ENCODE measurements at places on chromosomes 5 and 9. TPM values are rescaled to one million over a fixed set of nuclear protein-coding genes. Genes with fewer than 3 reads are reported as not detected.
A peak's percentile ranks its signal among the peaks of the same experiment; 100 is the strongest.

DNA sequence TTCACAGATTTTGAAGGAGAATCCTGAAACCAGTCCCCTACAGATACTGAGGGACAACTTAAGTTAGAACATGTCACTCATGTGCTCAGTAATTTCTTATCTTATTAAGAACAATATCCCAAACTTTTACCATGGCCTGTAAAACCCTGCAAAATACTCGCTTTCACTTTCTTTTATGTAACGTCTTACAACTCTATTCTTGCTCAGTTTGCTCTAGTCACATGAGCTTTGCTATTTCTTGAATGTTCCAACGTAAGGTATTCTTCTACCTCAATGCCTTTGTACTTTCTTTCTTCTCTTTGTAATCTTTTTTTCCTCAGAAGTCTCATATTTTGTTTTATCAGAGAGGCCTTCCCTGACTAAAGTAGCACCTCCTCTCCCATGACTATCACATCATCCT, 14.1 kb downstream of the TMEM38B start:
- no peak overlapping the region for H3K27ac ChIP-seq
- DNase-seq = no peak
- H3K36me3 ChIP-seq = no peaks in the 10 kb centered on the region

GRCh38 chr5:73295921-73296320, 122.9 kb downstream of the TMEM174 start:
- H3K27me3 ChIP-seq = peaks cover 19% of the 10 kb centered on the region
- DNase-seq = no peak
- no peaks in the 10 kb centered on the region for H3K36me3 ChIP-seq
- H3K4me3 ChIP-seq = no peak overlapping the region
- H3K4me1 ChIP-seq = no peaks in the 10 kb centered on the region
- H3K27ac ChIP-seq = no peak overlapping the region

GRCh38 chr9:33227008-33227398, 13.0 kb upstream of the SPINK4 start:
- no peak for DNase-seq
- no peak overlapping the region for H3K4me3 ChIP-seq
- H3K4me1 ChIP-seq = no peaks in the 10 kb centered on the region
- no peak overlapping the region for H3K27ac ChIP-seq
- H3K27me3 ChIP-seq = no peaks in the 10 kb centered on the region

- H3K4me1 ChIP-seq = no peaks in the 10 kb centered on the region
- no peak overlapping the region for H3K27ac ChIP-seq
Observed at GRCh38 chr5:6449465-6450158, 953 bp downstream of the UBE2QL1 start.

DNA sequence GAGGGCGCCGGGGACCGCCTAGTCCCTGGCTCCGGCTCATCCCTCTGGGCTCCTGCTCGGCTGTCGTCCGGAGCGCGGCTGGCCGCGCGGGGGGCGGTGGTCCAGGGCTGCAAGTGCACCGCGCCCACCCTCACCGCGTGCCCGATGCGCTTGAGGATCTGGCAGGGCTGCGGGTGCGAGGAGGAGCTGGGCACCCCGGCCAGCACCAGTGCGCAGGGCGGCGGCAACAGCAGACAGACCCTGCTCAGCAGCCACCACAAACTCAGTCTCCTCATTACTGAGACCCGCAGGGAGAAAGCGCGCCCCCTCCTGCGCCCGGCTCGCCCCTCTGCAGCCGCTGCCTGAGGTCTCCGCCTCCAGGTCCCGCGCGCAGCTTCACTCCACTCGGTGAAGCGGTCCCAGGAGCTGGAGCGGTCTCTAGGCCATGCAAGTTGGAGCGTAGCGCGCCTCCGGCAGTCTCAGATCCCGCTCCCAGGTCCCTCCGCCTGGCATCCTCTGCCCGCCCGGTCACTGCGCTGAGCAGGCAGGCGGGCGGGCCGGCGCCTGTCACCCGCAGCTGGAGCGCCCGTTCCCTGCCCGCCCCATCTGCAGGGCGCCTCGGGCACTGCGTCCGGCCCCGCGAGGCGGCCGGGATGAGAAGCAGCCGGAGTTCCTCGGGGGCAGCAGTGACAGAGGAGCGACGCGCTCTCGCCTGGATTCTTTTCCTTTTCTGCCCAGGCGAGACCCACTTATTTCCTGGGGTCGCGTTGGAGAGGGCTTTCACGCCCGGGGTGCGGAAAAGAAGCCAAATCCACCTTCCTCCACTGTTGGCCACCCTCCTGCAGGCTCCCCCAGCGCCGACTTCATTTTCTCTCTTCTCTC, 512 bp downstream of the GRIN3A start:
- DNase-seq = peak; percentile 60
- no peak overlapping the region for H3K27ac ChIP-seq
- H3K4me3 ChIP-seq = peak overlapping the region; percentile 61
- H3K4me1 ChIP-seq = peaks cover 7% of the 10 kb centered on the region

DNA sequence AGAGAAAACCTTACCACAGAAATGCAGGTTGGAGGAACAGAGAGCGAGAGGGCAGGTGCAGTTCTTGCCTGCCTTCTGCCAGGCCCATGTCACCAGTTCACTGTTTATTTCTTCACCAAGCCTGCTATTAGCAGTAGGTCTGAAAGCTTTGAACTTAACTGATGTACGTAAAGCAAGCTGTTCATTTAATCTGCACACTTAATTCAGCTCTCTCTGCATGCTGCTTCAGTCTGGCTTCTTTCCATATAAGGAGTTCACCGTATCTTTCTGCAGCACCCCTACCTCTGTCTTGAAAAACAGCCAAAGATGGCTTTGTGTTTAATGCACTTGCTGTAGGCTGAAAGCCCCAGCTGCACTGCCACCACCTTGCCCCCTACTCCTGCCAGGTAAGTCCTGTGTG, 205.1 kb downstream of the RAB3C start:
- H3K27ac ChIP-seq = no peak overlapping the region
- no peak for DNase-seq
- no peaks in the 10 kb centered on the region for H3K36me3 ChIP-seq
- no peaks in the 10 kb centered on the region for H3K4me1 ChIP-seq
- H3K27me3 ChIP-seq = no peaks in the 10 kb centered on the region

DNA sequence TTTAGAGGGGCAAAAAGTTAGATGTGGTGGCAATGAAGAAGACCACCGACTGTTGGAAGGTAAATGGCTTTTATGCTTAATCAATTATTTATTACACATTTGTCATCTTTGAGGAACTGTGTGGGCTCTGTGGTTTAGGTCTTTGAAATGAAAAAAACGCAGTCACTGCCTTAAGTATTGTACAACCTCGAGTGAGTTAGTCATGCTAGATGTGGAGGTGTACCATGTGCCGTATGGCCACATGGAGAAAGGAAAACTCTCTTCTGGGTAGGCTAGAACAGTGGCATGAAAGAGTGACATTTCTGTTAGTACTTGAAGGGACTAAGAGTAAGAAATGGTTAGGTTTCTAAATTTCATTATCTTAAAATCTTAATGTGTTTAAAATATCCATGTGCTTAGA, 166.1 kb downstream of the HACD4 start:
- no peaks in the 10 kb centered on the region for H3K36me3 ChIP-seq
- H3K27ac ChIP-seq = no peak overlapping the region
- H3K27me3 ChIP-seq = no peaks in the 10 kb centered on the region
- no peak overlapping the region for H3K4me3 ChIP-seq

GRCh38 chr9:134396258-134396742, 70.0 kb downstream of the RXRA start:
- peaks cover 57% of the 10 kb centered on the region for H3K4me1 ChIP-seq
- DNase-seq = peak; percentile 69
- peak overlapping the region; percentile 49 for H3K27ac ChIP-seq

GRCh38 chr5:117779171-117779570, 1204.5 kb upstream of the SEMA6A start:
- no peak overlapping the region for H3K27ac ChIP-seq
- no peak for DNase-seq
- no peaks in the 10 kb centered on the region for H3K4me1 ChIP-seq
- no peak overlapping the region for H3K4me3 ChIP-seq
- H3K36me3 ChIP-seq = no peaks in the 10 kb centered on the region
- H3K27me3 ChIP-seq = no peaks in the 10 kb centered on the region

DNA sequence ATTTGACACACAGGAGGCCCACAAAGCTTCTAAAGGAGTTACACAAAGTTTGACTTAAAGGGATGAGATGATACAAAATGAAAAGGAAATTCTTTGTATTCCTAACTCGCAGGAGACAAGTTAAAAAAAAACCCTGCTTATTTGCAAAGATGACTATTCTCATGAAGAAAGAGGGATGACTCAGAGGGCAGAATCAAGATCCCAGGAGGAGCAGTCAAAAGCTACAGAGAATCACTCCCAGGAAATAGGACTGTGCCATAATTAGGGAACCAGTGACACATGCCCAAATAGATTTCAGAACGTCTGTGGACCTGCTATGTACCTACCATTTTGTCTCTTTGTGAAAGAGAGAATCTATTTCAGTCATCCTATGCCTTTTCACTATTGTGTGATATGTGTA, 103.5 kb upstream of the ARRDC3 start:
- no peak overlapping the region for H3K27ac ChIP-seq
- H3K4me3 ChIP-seq = no peak overlapping the region
- H3K36me3 ChIP-seq = no peaks in the 10 kb centered on the region

MARCHF3 gene
- total RNA-seq = 0.43 TPM

ARHGEF37 gene
- total RNA-seq = 2.9 TPM

HSD17B3 gene
- 3.5 TPM for total RNA-seq

GPBP1 gene
- 24.6 TPM for total RNA-seq

Measured in right lobe of liver (tissue), 6 donors.